Heart right ventricle (tissue), 16 donors: ENCODE measurements at places on chromosomes 2 and 18. TPM values are rescaled to one million over a fixed set of nuclear protein-coding genes. Genes with fewer than 3 reads are reported as not detected.

Gene PTCD3
- polyA plus RNA-seq, result 32.0 TPM

Gene KCNG3
- polyA plus RNA-seq, result not detected

Gene REG1B
- 0.23 TPM for polyA plus RNA-seq

Gene STARD6
- not detected for polyA plus RNA-seq

Gene FAM228A
- polyA plus RNA-seq, result 1.3 TPM

Gene GPR75
- polyA plus RNA-seq, result 0.51 TPM

Gene SGPP2
- polyA plus RNA-seq, result 1.3 TPM

Gene CDH19
- polyA plus RNA-seq, result 15.2 TPM

Gene SKOR2
- polyA plus RNA-seq, result not detected

Gene TTR
- not detected for polyA plus RNA-seq
